HS-5 (cell line): ENCODE measurements at places on chromosomes 5 and 9.

- DNase-seq, result no peak
Measured at GRCh38 chr9:112408275-112408674, 28.4 kb downstream of the HSDL2 start.

DNA sequence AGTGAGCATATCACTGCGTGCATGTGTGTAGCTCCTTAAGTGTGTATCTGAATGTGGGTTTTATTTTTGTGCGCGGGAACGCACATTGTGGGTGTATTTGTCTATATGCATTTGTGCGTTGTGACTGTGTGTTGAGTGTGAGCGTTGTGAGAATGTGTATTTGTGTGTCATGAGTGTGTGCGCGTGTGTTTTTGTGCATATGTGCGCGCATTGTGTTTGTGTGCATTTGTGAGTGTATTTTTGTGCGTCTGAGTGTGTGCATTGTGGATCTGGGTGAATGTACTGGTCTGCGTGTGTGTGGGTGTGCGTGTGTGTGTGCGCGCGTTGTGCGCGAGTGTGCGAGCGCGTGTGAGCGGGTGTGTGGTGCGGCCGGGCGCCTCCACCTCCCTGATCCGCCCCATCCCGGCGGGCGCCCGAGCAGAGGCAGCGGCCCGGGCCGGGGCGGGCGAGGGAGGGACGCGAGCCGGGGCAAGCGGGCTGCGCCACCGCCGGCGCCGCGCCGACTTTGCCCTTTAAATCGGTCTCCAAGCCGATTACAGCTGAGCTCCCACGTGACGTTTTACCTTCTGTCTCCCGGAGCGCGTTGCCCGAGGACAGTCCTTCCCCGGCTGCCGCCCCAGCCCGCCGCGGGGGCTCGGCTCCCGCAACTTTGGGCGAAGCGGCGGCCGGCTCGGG lies at the start of gene RASGRF2:
RASGRF2 (plus strand) TSS at position 596 of the 675 bp plus-strand sequence. CDS start 376 bp downstream, outside the sequence.
- no peak for DNase-seq

GRCh38 chr9:71604197-71605063 lies 163.9 kb downstream of the CEMIP2 start:
- no peak for DNase-seq

DNA sequence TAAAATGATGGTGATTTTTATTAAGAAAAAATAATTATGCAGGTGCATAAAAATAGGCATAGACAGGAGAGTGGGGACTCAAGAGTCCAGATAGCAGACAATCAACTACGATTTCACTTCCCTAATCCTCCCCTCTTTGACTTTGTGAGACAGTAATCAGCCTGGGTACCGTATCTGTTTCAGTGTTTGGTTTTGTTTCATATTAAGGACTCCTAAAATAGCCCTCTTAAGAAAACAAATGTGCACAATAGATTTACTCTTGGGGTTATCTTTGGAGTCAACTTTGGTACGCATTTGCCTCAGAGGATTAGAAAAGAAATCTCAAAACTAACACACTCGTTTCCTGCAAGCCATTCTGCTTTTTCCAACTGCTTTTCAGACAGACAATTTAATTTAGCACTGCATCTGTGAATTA lies 96.3 kb downstream of the ZNF608 start:
- no peak for DNase-seq
